ENCODE measurements at places on chromosomes 3 and 15.

DNA sequence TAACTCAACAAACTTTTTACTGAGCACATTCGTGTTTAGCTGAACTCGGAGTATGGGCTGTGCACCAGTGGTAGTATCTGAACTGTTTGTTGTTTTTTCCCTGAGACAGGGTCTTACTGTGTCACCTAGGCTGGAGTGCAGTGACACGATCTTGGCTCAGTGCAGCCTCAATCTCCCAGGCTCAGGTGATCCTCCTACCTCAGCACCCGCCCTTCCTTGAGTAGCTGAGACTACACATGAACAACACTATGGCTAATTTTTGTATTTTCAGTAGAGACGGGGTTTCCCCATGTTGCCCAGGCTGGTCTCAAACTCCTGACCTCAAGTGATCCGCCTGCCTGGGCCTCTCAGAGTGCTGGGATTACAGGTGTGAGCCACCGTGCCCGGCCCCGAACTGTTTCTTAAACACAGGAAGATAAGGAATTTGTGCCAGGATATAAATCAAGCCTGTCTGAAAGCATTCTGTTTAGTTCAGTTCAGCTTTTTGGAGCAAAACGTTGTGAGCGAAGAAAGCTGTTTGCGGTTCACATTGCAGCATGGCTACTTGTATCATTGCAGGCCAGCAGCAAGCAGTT is 40.4 kb upstream of the SKOR1 start:
- DNase-seq: no peak

DNA sequence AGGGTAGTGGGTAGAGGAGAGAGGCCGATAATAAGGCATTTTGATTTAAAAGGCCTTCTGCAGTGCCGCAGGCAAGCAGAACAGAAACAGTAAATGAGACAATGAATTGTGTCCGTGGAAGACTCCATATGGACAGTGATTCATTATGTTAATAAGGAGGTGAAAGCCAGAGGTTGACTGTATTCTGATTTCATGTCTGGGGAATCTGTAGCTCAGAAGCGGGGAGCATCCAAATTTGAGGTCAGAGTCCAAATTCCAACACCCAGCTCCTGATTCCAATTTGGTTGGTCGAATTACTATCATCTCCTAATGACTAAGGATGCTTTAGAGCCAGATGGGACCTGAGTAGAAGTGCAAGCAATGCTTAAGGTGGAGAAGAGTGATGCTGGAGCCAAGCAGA is 1.0 kb upstream of the TBC1D21 start:
- DNase-seq: no peak

DNA sequence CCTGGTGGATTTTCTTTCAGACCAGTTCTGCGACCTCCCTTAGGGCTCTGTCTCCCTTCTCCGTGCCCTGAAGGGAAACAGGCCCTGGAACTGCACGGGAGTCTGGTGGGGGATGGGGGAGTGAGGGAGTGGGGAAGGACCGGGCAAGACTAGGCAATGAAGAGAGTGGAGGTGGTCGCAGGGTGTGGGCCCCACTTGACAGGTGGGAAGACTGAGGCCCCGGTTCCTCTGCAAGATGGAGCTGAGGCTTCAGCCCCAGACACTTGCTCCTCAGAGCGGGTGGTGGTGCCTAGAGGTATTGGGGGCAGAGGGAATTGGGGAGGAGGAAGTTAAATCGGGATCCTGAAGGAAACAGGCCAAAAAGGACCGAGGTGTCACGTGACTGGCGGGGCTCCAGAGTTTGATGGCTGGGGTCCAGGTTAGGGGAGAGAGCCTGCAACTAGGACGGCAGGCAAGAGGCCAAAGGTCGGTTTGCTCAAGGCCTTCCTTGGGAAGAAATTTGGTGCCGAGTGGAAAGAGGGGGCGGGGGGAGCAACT is 597 bp upstream of the CAMK1 start:
- DNase-seq: no peak

- no peak for DNase-seq
These were observed 115.7 kb upstream of the STT3B start for GRCh38 chr3:31416980-31417379.

DNA sequence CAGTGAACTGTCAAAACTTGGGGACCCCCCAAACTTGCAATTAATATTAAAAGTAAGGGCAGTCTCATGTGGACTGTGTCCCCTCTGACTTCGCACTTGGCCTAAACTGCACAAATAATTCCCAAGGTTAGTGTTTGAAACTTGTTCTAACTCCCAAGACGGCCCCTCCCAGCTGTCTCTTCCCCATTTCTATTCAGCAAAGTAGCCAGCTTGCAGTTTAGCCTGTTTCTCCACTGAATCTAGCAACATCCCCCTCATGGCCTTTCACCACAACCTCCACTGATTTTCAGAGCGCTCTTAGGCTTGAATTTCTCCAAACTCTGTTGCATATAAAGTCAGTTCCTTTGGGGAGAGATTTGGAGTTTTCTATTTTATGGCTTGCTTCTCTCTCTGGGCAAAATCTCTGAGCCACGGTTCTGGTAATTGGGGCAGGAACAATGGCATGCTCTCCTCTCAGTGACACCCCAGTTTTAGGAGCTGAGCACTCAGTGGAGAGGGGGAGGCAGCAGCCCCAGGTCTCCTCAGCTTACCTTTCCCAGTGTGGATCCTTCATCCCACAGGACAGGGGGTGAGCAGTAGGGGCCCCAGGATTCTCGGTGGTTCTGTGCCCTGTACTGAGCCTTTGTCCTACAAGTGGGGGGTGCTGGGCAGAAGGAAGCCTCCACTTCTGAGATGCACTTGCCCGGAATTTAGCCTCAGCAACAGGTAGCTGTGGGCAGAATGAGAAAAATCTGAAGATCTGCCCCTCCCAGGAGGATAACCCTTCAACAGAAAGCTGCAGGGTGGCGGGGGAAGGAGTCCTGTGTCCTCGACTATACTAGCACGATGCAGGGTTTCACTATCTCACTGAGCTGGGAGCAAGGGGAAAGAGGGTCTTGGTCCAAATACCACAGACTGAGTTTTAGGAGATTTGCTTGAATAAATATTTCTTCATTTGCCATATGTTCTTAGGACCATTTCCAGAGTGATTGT is 39.3 kb upstream of the GATA2 start:
- DNase-seq: no peak

GRCh38 chr3:47318916-47319315 is 36.2 kb downstream of the KLHL18 start:
- DNase-seq: no peak

- no peak for DNase-seq
These were observed 11.2 kb downstream of the SH3GL3 start for GRCh38 chr15:83458381-83458780.

DNA sequence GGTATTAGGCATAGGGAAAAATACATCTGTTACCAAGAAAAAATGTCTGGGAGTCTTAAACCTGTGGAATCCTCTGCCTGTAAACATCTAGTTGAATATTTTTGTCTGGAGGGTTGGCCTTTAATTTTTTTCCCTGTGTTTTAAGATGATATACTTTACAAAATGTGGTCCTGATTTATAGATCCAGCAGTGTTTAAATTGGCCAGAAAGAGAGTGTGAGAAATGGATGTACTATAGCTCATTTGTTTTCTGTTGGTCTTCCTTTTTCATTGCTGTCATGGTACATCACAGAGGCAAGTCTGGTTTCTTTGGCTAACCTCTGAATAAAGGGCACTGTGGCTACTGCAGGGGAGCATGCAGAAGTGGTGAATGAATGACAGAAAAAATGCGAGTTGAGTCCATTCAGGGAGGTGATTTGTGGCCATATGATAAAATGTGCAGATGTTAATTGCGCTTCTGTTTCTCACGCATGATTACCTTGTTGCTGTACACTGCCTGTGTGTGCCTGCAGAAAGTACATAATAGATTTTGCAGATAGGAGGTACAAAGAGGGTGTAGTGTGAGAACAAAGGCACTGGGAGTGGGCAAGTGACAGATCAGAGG is 150.0 kb downstream of the NFKBIZ start:
- DNase-seq: no peak

- no peak for DNase-seq
These were observed 343.0 kb upstream of the PLSCR5 start for GRCh38 chr3:146948186-146948585.

All from NCI-H510A (cell line).